ENCODE measurements at places on chromosomes 16 and 17. TPM values are rescaled to one million over a fixed set of nuclear protein-coding genes. Genes with fewer than 3 reads are reported as not detected.

CX3CL1 gene
- total RNA-seq = not detected

PIK3R5 gene
- 151 TPM for total RNA-seq

SPATA22 gene
- not detected for total RNA-seq

ABI3 gene
- 20.1 TPM for total RNA-seq

TBX4 gene
- not detected for total RNA-seq

ZKSCAN2 gene
- total RNA-seq = 4.7 TPM

STX1B gene
- 3.6 TPM for total RNA-seq

- H3K4me3 ChIP-seq = no peak overlapping the region
- DNase-seq = no peak
Observed at GRCh38 chr17:42667088-42667951, 8.2 kb downstream of the TUBG2 start.

GRCh38 chr17:73691321-73691766 lies 47.1 kb upstream of the SDK2 start:
- H3K36me3 ChIP-seq = no peaks in the 10 kb centered on the region
- H3K27me3 ChIP-seq = no peaks in the 10 kb centered on the region
- H3K27ac ChIP-seq = no peak overlapping the region
- H3K4me3 ChIP-seq = no peak overlapping the region
- no peak for DNase-seq
- H3K4me1 ChIP-seq = no peaks in the 10 kb centered on the region

DNA sequence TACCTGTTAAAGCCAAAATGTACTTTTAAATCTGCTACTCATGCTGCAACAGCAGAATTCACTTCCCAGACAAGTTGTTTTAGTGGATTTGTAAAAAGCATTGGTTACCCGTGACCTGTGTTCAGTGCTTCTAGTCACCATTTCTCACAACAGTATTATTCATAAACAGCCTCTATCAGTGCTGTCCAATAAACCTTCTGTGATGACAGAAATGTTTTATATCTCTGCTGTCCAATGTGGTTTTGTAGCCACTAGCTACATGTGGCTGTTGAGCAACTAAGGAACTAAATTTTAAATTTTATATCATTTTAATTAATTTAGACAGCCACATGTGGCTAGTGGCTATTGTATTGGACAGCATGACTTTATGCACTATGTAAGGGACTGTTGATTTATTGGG lies 12.6 kb downstream of the MAP3K3 start:
- no peaks in the 10 kb centered on the region for H3K27me3 ChIP-seq
- no peak overlapping the region for H3K27ac ChIP-seq
- DNase-seq = no peak
- H3K4me3 ChIP-seq = no peak overlapping the region

- H3K27me3 ChIP-seq = no peaks in the 10 kb centered on the region
- H3K36me3 ChIP-seq = peaks cover 66% of the 10 kb centered on the region
- no peak overlapping the region for H3K4me3 ChIP-seq
- DNase-seq = no peak
- no peak overlapping the region for H3K27ac ChIP-seq
Observed at GRCh38 chr17:50356892-50357510, 11.1 kb downstream of the XYLT2 start.

DNA sequence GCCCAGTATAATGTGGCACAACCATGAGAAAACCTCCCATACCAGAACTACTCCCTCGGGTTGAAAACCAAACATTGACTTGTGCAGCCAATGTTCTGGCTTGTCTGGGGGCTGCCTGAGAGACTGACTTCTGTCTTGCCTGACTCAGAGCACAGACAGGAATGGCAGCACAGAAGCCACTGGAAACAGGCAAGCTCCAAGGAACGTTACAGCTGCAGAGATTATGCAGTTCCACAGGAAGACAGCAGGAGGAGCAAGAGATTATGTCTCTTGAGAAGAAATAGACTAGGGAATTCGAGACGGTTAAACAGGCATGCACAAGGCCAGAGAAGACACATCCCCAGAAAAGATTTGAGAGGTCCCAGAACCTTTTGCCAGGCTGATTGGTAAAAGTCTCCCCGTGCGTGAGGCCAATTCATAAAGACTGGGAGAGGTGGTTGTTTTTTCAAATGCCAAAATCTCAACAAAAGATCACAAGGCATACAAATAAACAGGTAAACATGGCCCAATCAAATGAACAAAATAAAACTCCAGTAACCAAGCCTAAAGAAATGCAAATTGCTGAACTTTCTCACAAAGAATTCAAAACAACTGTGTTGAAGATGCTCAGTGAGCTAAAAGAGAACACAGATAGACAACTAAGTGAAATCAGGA lies 90.6 kb upstream of the CDH5 start:
- no peak overlapping the region for H3K4me3 ChIP-seq
- H3K36me3 ChIP-seq = no peaks in the 10 kb centered on the region
- no peak overlapping the region for H3K27ac ChIP-seq
- peaks cover 5% of the 10 kb centered on the region for H3K4me1 ChIP-seq
- DNase-seq = no peak

- no peaks in the 10 kb centered on the region for H3K36me3 ChIP-seq
- no peak overlapping the region for H3K27ac ChIP-seq
- H3K4me1 ChIP-seq = no peaks in the 10 kb centered on the region
- no peak overlapping the region for H3K4me3 ChIP-seq
- DNase-seq = no peak
- no peaks in the 10 kb centered on the region for H3K27me3 ChIP-seq
Observed at GRCh38 chr16:77219437-77219836, 20.2 kb downstream of the SYCE1L start.

- peak overlapping the region; percentile 35 for H3K4me3 ChIP-seq
- H3K36me3 ChIP-seq = peaks cover 3% of the 10 kb centered on the region
- no peaks in the 10 kb centered on the region for H3K27me3 ChIP-seq
- H3K27ac ChIP-seq = peak overlapping the region; percentile 67
Observed at GRCh38 chr16:85570213-85570734, 42.8 kb upstream of the GSE1 start.

- no peaks in the 10 kb centered on the region for H3K4me1 ChIP-seq
- H3K36me3 ChIP-seq = no peaks in the 10 kb centered on the region
- no peak overlapping the region for H3K4me3 ChIP-seq
Observed at GRCh38 chr17:32719689-32720088, 157.2 kb downstream of the MYO1D start.

- peaks cover 15% of the 10 kb centered on the region for H3K27me3 ChIP-seq
- no peak overlapping the region for H3K4me3 ChIP-seq
- no peaks in the 10 kb centered on the region for H3K4me1 ChIP-seq
- no peak overlapping the region for H3K27ac ChIP-seq
Observed at GRCh38 chr17:74037320-74037719, 166.2 kb upstream of the RPL38 start.

DNA sequence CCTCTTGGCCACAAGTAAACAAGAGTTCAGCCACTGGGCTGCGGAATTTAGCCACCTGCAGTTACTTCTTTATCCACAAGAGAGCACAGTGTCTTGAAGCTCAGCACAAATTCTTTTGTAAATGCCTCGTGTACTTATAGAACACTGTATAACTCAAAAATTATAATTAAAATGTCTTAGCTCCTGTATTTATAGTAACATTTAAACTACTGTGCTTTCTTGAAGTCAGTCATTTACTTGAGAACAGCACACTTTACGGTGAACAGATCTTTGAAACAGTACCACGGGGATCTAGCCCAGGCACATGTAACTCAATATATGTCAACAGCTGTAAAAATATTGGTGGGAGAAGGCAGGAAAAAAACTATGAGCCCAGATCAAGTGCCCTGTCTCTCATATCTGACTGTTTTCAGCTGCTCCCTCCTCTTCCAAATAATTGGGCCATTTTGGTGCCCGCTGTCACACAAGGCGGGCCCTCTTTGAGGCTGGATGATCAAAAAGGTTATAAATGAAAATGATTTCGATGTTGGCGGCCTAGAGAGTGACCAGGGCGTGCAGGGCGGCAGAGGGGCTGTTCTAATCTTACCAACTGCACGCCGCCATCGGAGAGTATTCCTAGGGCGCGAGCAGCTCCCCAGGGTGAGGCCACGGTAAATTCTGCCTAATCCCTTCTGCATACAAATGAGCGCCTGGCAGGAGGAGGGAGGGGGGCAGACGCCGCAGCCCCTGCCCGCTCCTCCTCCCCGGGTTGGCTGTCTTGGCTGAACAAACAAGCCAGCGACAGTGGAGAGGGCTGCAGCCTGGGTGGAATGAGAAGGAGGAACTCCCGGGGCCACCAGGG lies 183.2 kb downstream of the C16orf78 start:
- H3K4me1 ChIP-seq = no peaks in the 10 kb centered on the region
- DNase-seq = no peak
- H3K4me3 ChIP-seq = no peak overlapping the region
- H3K27me3 ChIP-seq = peaks cover 12% of the 10 kb centered on the region
- H3K36me3 ChIP-seq = no peaks in the 10 kb centered on the region
- no peak overlapping the region for H3K27ac ChIP-seq

GRCh38 chr16:55301385-55302008 lies 22.5 kb upstream of the IRX6 start:
- DNase-seq = no peak
- H3K4me1 ChIP-seq = no peaks in the 10 kb centered on the region
- H3K36me3 ChIP-seq = no peaks in the 10 kb centered on the region
- H3K27ac ChIP-seq = no peak overlapping the region
- peaks cover 6% of the 10 kb centered on the region for H3K27me3 ChIP-seq

DNA sequence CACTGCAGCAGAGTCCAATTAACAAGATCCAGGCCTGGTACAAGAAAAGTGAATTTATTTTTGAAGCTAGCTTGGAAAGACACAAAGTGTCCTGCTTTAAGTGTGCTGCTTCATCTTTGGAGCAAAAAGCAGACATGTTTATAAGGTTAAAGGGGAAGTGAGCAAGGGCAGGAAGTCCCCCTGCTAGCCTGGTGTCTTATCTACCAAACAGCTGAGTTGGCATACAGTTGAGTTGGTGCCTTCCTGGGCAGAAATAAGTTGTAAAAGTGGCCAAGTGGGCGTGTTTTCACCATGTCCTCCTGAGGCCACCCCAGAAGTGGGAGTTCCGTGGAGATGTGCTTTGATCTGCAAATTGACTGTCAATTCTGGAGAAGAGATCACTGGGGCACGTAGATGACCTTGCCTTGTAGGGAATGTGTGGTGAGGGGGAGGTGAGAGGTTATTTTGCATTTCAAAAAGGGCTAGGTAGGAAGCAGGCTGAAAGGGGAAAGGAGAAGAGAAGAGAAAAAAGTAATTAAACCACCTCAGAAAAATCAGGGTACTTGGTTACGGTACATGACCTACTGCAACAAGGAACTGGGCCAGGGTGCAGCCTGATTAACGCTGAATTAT lies 38.3 kb upstream of the HSBP1 start:
- no peak overlapping the region for H3K4me3 ChIP-seq
- DNase-seq = no peak
- H3K27me3 ChIP-seq = peaks cover 8% of the 10 kb centered on the region
- H3K27ac ChIP-seq = no peak overlapping the region
- no peaks in the 10 kb centered on the region for H3K4me1 ChIP-seq

GRCh38 chr16:3355589-3355988 lies at the start of gene OR2C1:
Gene OR2C1 (plus strand): TSS chr16:3355889. CDS start chr16:3355941, 52 bp downstream.
- no peak within 1 kb of the TSS for H3K4me3 ChIP-seq
- no peaks in the 10 kb centered on the region for H3K4me1 ChIP-seq
- H3K36me3 ChIP-seq = no peaks in the 10 kb centered on the region
- no peak within 1 kb of the TSS for H3K27ac ChIP-seq
- H3K27me3 ChIP-seq = peaks cover 8% of the 10 kb centered on the region
- no peak for DNase-seq
